ENCODE measurements at places on chromosomes 13 and 19.
A peak's percentile ranks its signal among the peaks of the same experiment; 100 is the strongest.

DNA sequence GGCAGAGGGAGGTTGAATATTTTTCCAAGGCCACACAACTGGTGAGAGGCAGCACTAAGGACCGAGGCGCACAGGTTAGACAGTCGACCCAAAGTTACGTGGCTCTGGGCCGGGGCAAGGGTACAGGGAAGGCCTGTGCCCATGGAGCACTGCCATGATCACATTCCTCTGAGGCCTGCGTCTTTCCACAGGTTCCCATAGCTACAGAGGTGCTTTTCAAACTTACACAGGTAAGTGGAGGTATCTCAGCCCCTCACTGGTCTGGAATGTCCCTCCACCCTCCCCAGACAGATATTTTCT is 814 bp downstream of the ZNF211 start:
- DNase-seq: no peak

DNA sequence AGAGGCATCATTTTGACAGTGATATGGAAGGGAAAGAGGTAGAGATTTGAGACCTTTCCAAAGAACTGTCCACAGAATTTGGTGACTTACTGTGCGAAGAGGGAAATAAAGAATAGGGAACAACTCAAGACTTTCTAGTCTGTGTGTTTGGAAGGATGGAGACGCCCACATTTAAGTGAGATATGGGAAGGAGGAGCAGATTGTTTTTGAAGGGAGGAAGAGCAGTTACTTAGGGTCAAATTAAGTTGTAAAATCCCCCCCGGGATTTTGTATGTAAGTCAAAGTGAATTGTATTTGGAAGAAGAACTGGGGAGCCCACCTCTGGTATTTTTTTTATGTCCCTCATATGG is 1.2 kb downstream of the USPL1 start:
- peak; percentile 32 for DNase-seq

GRCh38 chr19:33686262-33686661 is 64.5 kb downstream of the CHST8 start:
- no peak for DNase-seq

- DNase-seq: no peak
These were observed 27.3 kb upstream of the FXYD3 start for GRCh38 chr19:35088131-35088913.

Measured in pons (tissue), 1 donor.